Stimulated activated naive CD8-positive, alpha-beta T cell treated with anti-CD3 and anti-CD28 coated beads, Interleukin-15, amount 100 ng/mL, for 72 hours (primary cell): ENCODE measurements at places on chromosomes 7 and 10.
A peak's percentile ranks its signal among the peaks of the same experiment; 100 is the strongest.

- peak; percentile 23 for DNase-seq
Measured at GRCh38 chr7:140165422-140165821, 11.4 kb downstream of the KDM7A start.

DNA sequence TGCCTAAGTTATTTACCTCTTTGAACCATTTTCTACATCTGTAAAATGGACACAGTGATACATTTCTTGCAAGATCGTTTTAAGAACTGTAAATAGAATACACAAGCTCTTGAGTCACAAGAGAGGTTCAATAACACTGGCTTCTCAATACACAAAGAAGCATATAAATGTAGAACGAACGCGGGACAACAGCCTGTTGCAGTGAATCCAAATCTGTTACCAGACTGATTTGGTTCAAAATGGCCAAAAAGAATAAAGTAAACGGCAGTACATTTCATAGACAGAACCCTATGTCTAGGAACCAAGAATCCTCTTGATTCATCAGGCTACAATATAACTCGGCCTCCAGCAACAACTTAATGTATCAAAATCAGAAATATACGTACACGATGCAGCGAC, 701 bp downstream of the MTPAP start:
- DNase-seq: no peak

- no peak for DNase-seq
Measured at GRCh38 chr7:139851770-139852481, 22.9 kb downstream of the TBXAS1 start.

- no peak for DNase-seq
Measured at GRCh38 chr10:58839771-58840170, 327.1 kb downstream of the BICC1 start.

DNA sequence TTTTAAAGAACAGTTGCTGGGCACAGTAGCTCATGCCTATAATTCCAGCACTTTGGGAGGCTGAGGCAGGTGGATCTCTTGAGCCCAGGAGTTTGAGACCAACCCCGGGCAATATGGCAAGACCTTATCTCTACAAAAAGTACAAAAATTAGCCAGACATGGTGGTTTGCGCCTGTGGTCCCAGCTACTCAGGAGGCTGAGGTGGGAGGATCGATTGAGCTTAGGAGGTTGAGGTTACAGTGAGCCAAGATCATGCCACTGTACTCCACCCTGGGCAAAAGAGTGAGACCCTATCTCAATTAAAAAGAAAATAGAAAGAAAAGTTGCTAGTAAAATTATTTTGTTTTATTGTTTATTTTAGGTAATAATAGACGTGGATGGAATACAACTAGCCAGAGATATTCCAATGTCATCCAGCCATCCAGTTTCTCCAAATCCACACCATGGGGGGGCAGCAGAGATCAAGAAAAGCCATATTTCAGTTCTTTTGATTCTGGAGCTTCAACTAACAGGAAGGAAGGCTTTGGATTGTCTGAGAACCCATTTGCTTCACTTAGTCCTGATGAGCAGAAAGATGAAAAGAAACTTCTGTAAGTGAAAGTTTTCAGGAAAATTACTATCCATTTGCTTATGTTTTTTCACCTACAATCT, 3.0 kb downstream of the NUP42 start:
- no peak for DNase-seq
